Activated naive CD8-positive, alpha-beta T cell treated with anti-CD3 and anti-CD28 coated beads, Interleukin-2, amount 10 ng/mL, durations not matched to agents 7 days and 5 days (primary cell): ENCODE measurements at places on chromosomes 5 and 9. TPM values are rescaled to one million over a fixed set of nuclear protein-coding genes. Genes with fewer than 3 reads are reported as not detected.

DNA sequence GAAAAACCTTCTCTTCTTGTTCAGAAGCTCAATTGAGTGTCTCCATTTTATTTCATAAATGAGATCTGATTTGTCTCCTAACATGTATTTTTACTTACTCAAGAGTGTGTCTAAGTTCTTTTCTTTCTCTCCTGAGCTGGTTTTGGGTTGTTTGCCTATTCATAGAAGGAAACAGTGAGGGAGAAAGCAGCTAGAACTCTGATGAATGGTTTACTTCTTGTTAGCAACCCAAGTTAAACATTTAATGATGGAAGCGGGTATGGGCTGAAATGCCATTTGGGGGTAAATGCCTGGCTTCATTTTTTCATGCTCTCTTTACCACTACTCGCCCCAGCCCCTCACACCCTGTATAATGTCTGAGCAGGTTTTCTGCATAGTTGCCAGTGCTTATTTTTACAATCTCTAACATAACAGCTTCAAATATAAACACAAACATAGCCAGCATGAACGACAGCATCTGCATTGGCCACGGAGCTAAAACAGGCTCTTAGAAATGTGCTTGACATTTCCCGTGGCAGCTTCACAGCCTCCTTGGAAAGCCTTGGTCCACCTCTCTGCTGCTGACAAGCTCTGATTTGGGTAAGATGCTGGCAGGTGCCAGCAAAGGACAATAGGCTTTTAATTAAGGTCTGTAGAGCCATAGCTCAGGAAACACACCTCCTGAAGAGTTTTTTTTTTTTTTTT is 321.1 kb downstream of the ARHGEF28 start:
- no peaks in the 10 kb centered on the region for H3K4me1 ChIP-seq
- H3K27ac ChIP-seq = no peak overlapping the region
- no peak for DNase-seq

The IFNA13 gene
- total RNA-seq = not detected

DNA sequence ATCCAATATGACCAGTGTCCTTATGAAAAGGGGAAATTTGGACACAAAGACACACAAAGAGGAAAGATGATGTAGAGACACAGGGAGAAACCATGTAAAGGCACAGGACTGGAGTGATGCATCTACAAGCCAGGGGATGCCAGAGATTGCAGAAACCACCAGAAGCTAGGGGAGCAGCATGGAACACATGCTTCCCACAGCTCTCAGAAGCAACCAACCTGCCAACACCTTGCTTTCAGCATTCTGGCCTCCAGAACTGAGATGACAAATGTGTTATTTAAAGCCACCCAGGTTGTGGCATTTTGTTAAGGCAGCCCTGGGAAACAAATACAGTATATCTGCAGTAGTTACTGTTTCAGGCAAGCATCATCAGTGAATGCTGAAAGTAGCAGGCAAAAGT is 23.2 kb downstream of the DAP start:
- H3K36me3 ChIP-seq = peaks cover 46% of the 10 kb centered on the region
- no peaks in the 10 kb centered on the region for H3K27me3 ChIP-seq
- DNase-seq = no peak
- H3K27ac ChIP-seq = no peak overlapping the region

DNA sequence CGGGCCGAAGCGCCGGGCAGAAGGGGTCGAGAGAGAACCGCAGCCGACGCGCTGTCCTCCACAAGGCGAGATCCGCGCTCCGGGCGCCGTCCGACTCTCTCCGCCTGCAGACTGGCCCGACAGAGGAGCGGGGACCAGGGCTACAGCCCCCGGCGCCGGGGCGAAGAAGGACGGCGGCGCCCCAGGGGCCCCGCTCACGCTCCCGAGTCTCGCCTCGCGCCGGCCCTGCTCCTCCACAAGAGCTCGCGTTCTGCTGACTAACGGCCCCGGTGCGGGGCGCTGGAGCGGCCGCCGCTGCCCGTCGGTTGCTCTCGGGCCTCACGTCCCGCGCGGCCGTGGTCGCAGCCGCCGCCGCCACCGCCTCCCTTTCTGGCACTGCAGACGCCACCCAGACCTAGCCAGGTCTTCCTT is 338 bp downstream of the ABHD17B start:
- peaks cover 39% of the 10 kb centered on the region for H3K4me1 ChIP-seq
- peaks cover 10% of the 10 kb centered on the region for H3K36me3 ChIP-seq
- DNase-seq = no peak

The TRMT10B gene
- total RNA-seq = 17.4 TPM

DNA sequence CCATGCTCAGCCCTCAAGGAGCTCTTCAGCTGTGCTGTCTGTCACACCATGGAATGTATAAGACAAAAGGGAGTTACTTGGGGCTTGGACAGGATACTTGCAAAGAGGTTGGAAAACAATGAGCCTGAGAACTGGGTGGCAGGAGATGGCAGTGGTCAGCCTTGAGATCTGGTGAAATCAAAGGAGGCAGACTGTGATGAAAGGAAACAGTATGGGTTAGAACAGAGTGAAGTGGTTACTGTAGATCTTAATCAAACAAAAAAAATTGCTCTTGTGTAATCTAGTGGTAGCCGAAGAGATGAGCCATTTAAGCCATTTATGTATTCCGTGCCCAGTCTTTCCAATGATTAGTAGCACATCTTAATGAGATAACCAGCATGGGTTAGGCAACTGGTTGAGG is 142.2 kb downstream of the SV2C start:
- no peaks in the 10 kb centered on the region for H3K36me3 ChIP-seq
- no peak for DNase-seq
- no peak overlapping the region for H3K27ac ChIP-seq

DNA sequence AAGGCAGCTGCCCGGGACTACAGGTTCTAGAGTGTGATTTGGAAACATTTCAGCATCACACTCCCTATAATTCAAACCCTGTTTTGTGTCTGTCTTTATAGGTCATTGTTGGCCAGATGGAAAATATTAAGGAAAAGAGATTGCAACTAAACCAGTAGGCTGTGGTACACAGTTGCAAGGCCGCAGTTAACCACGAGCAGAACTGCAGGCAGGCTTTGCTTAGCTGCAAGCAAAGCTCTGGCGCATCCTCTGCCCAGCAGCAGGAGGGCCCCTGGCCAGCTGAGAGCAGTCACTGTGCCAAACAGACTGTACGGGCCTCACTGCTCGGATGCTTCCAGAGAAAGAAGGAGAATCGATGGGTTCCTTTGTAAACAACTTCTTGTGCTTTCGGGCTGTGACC is 204.5 kb downstream of the DENND1A start:
- H3K4me3 ChIP-seq = no peak overlapping the region
- no peaks in the 10 kb centered on the region for H3K4me1 ChIP-seq
- no peaks in the 10 kb centered on the region for H3K27me3 ChIP-seq
- H3K36me3 ChIP-seq = peaks cover 21% of the 10 kb centered on the region
- DNase-seq = no peak

GRCh38 chr9:134390947-134391318 is 64.7 kb downstream of the RXRA start:
- H3K27ac ChIP-seq = peak overlapping the region; percentile 86
- DNase-seq = no peak
- peaks cover 8% of the 10 kb centered on the region for H3K27me3 ChIP-seq
- H3K4me3 ChIP-seq = peak overlapping the region; percentile 77
- peaks cover 36% of the 10 kb centered on the region for H3K4me1 ChIP-seq
- H3K36me3 ChIP-seq = peaks cover 4% of the 10 kb centered on the region

The NSMF gene
- total RNA-seq = 54.3 TPM

DNA sequence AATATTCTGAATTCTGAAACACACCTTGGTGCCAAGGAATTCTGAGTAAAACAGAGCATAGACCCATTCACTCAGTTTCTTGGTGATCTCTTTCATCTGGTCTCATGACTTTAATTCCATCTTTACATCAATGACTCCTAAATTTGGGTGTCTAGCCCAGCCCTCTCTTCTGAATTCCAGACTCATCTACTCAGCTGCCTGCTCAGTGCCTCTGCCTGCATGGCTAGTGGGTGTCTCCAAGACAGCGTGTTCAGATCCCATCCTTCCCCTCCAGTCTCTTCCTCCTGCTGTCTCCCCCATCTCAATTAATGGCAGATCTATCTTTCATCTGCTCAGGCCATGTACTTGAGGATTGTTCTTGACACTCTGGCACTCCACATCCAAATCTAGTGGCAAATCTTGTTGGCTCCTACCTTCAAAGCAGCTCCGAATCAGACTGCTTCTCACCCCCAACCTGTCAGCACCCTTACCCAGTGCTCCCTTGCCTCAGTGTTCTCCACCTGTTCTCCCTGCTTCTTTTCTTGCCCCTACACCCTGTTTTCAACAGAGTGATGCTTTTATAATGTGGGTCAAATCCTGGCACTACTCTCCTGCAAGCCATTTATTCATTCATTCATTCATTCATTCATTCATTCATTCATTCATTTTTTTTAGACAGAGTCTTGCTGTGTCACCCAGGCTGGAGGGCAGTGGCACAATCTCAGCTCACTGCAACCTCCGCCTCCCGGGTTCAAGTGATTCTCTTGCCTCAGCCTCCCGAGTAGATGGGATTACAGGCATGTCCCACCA is 5.3 kb downstream of the CAVIN4 start:
- H3K4me1 ChIP-seq = no peaks in the 10 kb centered on the region
- no peak overlapping the region for H3K4me3 ChIP-seq
- H3K27me3 ChIP-seq = peaks cover 10% of the 10 kb centered on the region
- H3K27ac ChIP-seq = no peak overlapping the region
- no peaks in the 10 kb centered on the region for H3K36me3 ChIP-seq

DNA sequence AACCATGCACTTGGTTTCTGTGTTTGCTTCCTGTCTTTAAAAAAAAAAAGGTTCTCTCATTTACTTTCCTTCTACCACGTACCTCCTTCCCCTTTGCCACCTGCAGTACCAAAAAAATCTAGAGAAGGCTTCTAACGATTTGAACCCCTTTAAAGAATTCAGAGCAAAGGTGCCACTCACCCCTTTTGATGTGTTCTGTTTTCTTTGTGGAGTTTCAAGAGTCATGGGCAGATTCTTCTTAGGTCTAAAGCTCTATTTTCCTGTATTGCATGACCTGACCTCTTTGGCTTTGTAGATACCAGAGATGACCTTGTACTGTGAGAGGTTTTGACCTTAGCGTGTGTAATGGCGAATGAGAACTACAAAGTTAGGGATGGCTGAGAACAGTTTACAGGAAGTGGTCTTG is 29.0 kb downstream of the TXNDC8 start:
- DNase-seq = no peak
- peak overlapping the region; percentile 73 for H3K27ac ChIP-seq
- peak overlapping the region; percentile 23 for H3K4me3 ChIP-seq
- H3K36me3 ChIP-seq = no peaks in the 10 kb centered on the region

DNA sequence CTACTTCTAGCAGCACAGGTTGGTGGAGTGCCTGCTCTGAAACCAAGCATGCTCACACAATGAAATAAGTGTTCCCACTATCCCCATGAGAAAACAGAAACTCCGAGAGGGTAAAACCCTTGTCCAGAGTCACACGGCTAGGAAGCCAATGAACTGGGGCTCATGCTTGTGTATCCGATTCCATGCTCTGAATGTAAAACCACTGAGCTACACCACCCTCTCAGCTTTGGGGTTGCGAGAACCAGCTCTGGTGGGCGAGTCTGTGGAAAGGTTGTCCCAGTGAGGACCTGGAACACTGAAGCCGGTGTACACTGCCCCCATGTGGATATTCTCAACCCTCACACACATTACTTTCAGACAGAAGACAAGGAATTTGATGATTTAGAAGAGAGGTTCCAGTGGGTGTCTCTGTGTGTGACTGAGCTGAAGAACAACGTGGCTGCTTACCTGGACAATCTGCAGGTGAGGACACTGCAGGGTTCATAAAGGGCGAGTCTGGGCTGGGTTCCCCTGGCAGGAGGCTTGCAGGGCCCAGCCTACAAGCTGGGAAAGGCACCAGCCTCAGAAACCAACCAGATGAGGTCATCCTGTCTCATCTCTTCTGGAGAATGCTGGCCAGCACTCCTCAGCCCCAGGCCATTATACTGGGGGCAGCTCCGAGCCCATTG is 37.4 kb downstream of the ARHGEF37 start:
- H3K27ac ChIP-seq = no peak overlapping the region
- H3K4me3 ChIP-seq = no peak overlapping the region
- peaks cover 1% of the 10 kb centered on the region for H3K27me3 ChIP-seq
- no peaks in the 10 kb centered on the region for H3K36me3 ChIP-seq
- peaks cover 6% of the 10 kb centered on the region for H3K4me1 ChIP-seq

The CARD9 gene
- 0.45 TPM for total RNA-seq

GRCh38 chr5:79736528-79737514 is 47.2 kb downstream of the CMYA5 start:
- H3K27me3 ChIP-seq = peaks cover 27% of the 10 kb centered on the region
- H3K4me3 ChIP-seq = peak overlapping the region; percentile 76
- H3K4me1 ChIP-seq = peaks cover 58% of the 10 kb centered on the region
- H3K36me3 ChIP-seq = peaks cover 40% of the 10 kb centered on the region

GRCh38 chr5:81230416-81230815 is 2.7 kb upstream of the CKMT2 start:
- H3K4me1 ChIP-seq = peaks cover 18% of the 10 kb centered on the region
- H3K4me3 ChIP-seq = no peak overlapping the region
- no peaks in the 10 kb centered on the region for H3K27me3 ChIP-seq
- no peak for DNase-seq
- no peaks in the 10 kb centered on the region for H3K36me3 ChIP-seq

DNA sequence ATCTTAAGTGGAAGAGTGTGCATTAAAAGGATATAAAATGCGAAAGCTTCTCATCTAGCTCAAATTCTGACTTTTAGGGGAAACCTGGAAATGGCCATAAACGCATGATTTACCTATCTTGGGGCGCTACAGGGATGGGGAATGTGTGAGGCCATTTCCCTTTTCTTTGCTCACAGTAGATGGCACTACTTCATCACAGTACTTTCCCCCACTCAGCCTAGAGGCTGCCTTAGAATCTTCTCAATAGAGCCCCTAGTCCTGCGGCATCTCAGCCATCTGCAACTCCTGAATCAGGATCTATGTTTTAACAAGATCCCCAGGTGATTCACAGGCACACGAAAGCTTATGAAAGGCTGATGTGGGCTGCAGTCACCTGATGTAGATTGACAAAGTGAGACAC is 110.8 kb downstream of the LHFPL2 start:
- no peak overlapping the region for H3K27ac ChIP-seq
- peaks cover 2% of the 10 kb centered on the region for H3K27me3 ChIP-seq
- H3K36me3 ChIP-seq = no peaks in the 10 kb centered on the region
- DNase-seq = no peak

DNA sequence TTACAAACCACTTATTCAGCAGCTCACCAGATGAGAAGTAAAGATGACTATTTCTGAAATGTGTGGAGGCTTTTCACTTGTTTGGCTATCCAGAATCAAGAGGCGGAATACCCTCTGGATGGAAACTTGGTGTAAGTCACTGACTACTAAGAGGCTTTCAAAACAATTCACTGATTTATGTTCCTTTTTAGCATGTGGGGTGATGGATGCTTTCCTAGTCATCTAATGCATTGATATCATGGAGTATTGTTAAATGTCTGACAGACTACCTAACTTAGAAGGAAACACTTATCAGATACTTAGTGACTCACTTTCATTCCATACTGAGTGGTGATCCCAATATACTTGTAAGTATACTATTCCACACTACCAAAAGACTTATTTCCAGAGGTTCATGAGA is 141.4 kb downstream of the PLK2 start:
- H3K27ac ChIP-seq = no peak overlapping the region
- no peak overlapping the region for H3K4me3 ChIP-seq
- peaks cover 9% of the 10 kb centered on the region for H3K27me3 ChIP-seq
- H3K4me1 ChIP-seq = no peaks in the 10 kb centered on the region
- no peaks in the 10 kb centered on the region for H3K36me3 ChIP-seq

The IZUMO3 gene
- total RNA-seq = not detected

GRCh38 chr9:121640076-121640475 is 11.4 kb upstream of the DAB2IP start:
- H3K4me3 ChIP-seq = no peak overlapping the region
- H3K27ac ChIP-seq = peak overlapping the region; percentile 62
- DNase-seq = peak; percentile 63
- peaks cover 3% of the 10 kb centered on the region for H3K4me1 ChIP-seq

GRCh38 chr9:130296783-130297055 is 31.2 kb downstream of the HMCN2 start:
- no peaks in the 10 kb centered on the region for H3K36me3 ChIP-seq
- H3K27ac ChIP-seq = no peak overlapping the region
- H3K27me3 ChIP-seq = peaks cover 3% of the 10 kb centered on the region
- H3K4me1 ChIP-seq = no peaks in the 10 kb centered on the region
- no peak overlapping the region for H3K4me3 ChIP-seq
